ENCODE measurements at places on chromosomes 1 and 21. TPM values are rescaled to one million over a fixed set of nuclear protein-coding genes. Genes with fewer than 3 reads are reported as not detected.

The AHCTF1 gene
- 69.5 TPM for total RNA-seq

The MATN1 gene
- 0.96 TPM for total RNA-seq

The ANGPTL3 gene
- not detected for total RNA-seq

The ACTL8 gene
- not detected for total RNA-seq

The TSPAN2 gene
- total RNA-seq = 0.68 TPM

The APOBEC4 gene
- total RNA-seq = not detected

The TTLL10 gene
- total RNA-seq = not detected

The GIPC2 gene
- total RNA-seq = 0.26 TPM

The RNF11 gene
- total RNA-seq = 36.6 TPM
